ENCODE measurements at places on chromosomes 3 and 15. TPM values are rescaled to one million over a fixed set of nuclear protein-coding genes. Genes with fewer than 3 reads are reported as not detected.

GRCh38 chr15:63191895-63192618, 2.7 kb downstream of the RAB8B start:
- no peak overlapping the region for H3K27ac ChIP-seq
- H3K36me3 ChIP-seq = no peaks in the 10 kb centered on the region
- H3K27me3 ChIP-seq = no peaks in the 10 kb centered on the region
- peaks cover 58% of the 10 kb centered on the region for H3K4me1 ChIP-seq
- DNase-seq = no peak

GRCh38 chr3:108548886-108549285, 38.5 kb upstream of the MYH15 start:
- no peak overlapping the region for H3K4me3 ChIP-seq
- no peak overlapping the region for H3K27ac ChIP-seq
- H3K36me3 ChIP-seq = no peaks in the 10 kb centered on the region
- no peak for DNase-seq
- H3K27me3 ChIP-seq = no peaks in the 10 kb centered on the region
- H3K4me1 ChIP-seq = no peaks in the 10 kb centered on the region

DNA sequence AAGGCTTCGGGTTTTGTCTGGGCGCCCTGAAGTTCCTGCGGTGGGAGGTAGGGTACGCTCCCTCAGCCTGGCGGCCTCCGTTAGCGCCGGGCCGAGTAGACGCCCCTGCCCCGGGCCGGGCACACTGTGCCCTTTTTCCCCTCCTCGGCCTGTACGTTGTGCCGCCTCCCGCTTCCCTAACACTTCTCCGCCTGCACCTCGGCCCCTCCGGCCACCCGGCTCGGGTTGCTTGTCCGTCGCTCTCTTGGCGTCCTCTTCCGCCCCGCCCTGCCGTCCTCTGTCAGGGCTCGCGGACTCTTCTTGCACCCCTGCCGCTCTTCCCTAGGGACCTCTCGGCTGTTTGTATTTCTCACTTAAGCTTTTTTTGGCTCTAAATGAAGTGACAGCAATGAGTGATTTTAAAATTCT, 384 bp downstream of the KNL1 start:
- H3K4me1 ChIP-seq = peaks cover 5% of the 10 kb centered on the region
- H3K27me3 ChIP-seq = no peaks in the 10 kb centered on the region
- peak overlapping the region; percentile 86 for H3K27ac ChIP-seq
- no peaks in the 10 kb centered on the region for H3K36me3 ChIP-seq
- no peak for DNase-seq

DNA sequence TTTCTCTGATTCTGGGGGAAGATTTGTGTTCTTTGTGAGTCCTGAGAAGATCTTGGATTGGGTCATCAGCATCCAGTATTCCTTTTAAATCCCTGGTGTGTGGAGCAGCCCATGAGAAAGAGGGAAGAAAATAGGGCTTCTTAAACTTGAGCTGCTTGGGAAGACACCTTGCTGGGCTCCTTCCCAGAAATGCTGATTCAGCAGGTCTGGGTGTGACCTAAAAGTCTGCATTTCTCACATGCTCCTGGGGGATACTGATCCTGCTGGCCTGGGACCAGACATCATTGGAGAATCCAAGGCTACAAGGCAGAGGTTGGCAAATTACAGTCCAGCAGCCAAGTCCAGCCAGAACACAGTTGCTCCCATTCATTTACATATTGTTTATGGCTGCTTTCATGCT, 54.1 kb upstream of the CMTM7 start:
- H3K27ac ChIP-seq = no peak overlapping the region
- no peak for DNase-seq
- no peaks in the 10 kb centered on the region for H3K36me3 ChIP-seq
- no peaks in the 10 kb centered on the region for H3K4me1 ChIP-seq
- H3K27me3 ChIP-seq = no peaks in the 10 kb centered on the region

Gene CSPG4
- total RNA-seq = 23.1 TPM

Gene GRIP2
- 0.98 TPM for total RNA-seq

Gene CADM2
- 3.7 TPM for total RNA-seq
